Heart left ventricle (tissue), 16 donors: ENCODE measurements at places on chromosomes 11 and 22. TPM values are rescaled to one million over a fixed set of nuclear protein-coding genes. Genes with fewer than 3 reads are reported as not detected.

DNA sequence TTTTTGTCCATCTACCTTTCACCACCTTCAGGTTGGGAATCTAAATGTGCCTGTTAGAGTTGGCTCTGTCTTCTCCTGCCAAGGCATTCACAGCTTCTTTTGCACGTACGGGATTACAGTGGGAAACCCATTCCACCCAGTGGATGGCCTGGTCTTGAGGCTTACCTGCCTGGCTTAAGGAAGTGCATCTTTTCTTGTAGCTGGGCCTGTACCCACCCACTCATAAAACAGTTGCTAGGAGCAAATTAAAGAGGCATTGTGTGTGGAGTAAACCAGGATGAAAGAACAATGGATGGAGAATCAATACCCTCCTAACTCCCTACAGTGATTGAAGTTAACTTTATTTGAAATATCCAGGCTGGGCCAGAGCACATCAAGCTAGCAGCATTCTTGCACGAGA is 71.6 kb downstream of the TEAD1 start:
- peaks cover 14% of the 10 kb centered on the region for H3K4me1 ChIP-seq
- no peak overlapping the region for H3K4me3 ChIP-seq
- no peak for DNase-seq

The LARGE1 gene
- 132 TPM for total RNA-seq

DNA sequence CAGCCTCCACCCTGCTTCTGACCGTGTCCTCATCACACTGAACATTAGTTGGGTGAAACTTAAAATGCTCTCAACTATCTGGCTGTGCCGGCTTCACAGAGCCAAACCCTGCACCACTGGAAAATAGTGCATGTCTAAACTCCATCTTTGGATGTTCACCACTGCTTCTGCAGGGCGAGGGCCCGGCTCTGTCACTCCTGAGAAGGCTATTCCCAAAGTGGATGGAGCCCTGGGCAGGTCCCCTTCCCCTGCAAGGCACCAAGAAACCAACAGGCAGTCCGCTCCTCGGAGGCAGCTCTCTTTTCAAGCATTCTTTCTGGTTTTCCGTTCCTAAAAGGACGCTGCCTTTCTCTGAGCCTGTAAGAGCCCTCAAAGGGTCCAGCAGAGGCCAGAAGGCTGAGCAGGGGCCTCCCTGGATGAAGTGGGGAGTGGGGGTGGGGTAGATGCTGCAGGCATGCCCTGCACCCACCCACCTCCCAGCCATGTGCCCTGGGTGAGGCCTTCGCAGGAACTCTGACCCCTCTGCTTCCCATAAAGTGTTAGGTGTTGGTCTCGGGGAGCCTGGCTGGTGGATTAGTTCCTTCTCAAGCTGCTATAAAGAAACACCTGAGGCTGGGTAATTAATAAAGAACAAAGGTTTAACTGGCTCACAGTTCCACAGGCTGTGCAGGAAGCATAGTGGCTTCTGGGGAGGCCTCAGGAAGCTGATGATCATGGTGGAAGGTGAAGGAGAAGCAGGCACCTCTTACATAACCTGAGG is 23.3 kb downstream of the LINC01488 start:
- no peaks in the 10 kb centered on the region for H3K4me1 ChIP-seq
- H3K27ac ChIP-seq = no peak overlapping the region
- DNase-seq = no peak
- no peak overlapping the region for H3K4me3 ChIP-seq
- H3K36me3 ChIP-seq = no peaks in the 10 kb centered on the region

DNA sequence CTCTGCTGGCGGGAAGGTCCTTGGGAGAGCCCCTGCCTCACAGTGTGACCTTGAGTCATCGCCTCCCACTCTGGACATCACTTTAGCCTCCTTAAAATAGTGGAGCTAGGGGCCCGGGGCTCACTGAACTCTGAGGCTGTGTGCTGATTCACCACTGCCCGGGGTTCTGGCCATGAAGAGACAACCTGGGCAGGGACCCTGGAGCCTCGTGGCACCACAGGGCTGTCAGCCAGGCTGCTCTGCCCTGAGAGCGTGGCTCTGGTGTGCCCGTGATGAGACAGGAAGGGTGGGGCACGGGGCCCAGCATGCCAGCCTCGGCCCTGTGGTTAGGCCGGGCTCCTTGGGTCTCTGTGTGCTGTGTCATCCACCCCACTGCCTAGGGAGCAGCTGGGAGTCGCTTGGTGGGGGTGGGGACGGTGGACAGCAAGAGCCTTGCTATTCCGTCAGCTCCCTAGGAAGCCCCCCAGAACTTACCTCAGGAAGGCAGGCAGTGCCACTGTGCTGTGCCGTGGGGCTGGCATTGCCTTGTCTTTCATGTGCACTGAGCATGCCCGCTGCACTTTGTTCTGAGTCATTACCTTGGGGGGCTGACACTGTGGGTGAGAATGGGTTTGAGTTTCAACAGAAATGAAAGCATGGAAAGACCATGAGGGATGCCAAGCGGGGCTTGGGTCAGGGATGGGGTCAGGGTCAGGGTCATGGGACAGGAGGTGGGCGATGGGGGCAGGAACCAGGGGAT is 31.7 kb downstream of the TPCN2 start:
- H3K27ac ChIP-seq = peak overlapping the region; percentile 67
- no peaks in the 10 kb centered on the region for H3K27me3 ChIP-seq
- H3K36me3 ChIP-seq = peaks cover 43% of the 10 kb centered on the region

- DNase-seq = no peak
- no peaks in the 10 kb centered on the region for H3K4me1 ChIP-seq
- H3K27me3 ChIP-seq = no peaks in the 10 kb centered on the region
- H3K36me3 ChIP-seq = no peaks in the 10 kb centered on the region
- H3K27ac ChIP-seq = no peak overlapping the region
- H3K4me3 ChIP-seq = no peak overlapping the region
Observed at GRCh38 chr11:39586036-39586435, 1873.4 kb downstream of the LRRC4C start.

- H3K27ac ChIP-seq = no peak overlapping the region
- H3K4me3 ChIP-seq = no peak overlapping the region
- no peaks in the 10 kb centered on the region for H3K4me1 ChIP-seq
Observed at GRCh38 chr11:89181111-89181510, 3.4 kb downstream of the TYR start.

The MAPK11 gene
- total RNA-seq = 7.5 TPM
